ENCODE measurements at places on chromosomes 6 and 20.
A peak's percentile ranks its signal among the peaks of the same experiment; 100 is the strongest.

DNA sequence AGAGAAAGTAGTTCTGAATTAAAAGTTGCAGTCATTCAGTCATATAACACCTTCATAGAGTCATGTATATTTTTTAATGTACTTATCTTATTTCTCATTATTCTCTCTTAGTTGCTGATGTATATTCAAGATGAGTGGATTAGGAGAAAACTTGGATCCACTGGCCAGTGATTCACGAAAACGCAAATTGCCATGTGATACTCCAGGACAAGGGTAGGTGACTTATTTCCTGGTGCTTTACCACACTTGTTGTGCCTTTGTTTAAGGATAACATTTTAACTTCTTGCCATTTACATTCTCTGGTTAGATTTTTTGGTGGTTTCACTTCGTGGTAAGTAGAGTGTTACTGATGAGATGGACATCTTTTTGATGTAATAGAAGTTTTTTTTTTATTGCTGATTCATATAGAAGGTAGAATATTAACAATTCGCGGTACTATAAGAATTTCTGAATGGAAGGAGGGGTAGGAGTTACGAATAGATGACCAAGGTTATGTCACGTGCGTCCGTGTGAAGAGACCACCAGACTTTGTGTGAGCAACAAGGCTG, 120.5 kb downstream of the NCOA3 start:
- no peak for DNase-seq

DNA sequence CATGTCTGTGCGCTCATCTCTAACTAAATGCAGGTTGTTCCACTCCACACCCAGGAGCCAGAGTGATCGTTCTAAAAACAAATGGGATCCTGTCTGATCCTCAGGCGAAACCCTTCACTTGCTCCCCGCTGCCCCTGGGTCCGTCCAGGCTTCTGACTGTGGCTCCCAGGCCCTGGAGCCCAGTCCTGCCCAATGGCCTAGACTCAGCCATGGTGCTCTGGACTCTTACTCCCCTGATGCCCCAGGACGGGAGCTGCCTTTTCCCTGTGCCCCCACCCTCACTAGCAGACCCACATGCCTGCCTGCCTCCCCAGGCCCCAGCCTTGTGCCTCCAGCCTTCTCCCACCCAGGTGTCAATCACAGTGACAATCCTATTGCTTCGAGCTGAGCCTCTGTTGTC, 256.7 kb downstream of the BMP7 start:
- no peak for DNase-seq

GRCh38 chr20:63363981-63364561, 2.9 kb upstream of the CHRNA4 start:
- DNase-seq, result no peak

DNA sequence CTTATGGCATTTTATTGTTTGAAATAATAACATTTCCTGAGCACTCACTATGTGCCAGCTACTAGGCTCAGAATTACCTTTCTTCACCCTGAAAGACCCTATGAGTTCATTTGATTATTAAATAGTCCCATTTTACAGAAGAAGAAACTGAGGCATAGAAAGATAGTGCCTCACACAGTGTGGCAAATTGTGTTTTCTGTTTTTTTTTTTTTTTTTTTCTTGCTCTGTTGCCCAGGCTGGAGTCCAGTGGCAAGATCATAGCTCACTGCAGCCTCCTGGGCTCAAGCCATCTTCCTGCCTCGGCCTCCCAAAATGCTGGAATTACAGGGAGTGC, 59.7 kb upstream of the PTPN1 start:
- DNase-seq, result no peak

DNA sequence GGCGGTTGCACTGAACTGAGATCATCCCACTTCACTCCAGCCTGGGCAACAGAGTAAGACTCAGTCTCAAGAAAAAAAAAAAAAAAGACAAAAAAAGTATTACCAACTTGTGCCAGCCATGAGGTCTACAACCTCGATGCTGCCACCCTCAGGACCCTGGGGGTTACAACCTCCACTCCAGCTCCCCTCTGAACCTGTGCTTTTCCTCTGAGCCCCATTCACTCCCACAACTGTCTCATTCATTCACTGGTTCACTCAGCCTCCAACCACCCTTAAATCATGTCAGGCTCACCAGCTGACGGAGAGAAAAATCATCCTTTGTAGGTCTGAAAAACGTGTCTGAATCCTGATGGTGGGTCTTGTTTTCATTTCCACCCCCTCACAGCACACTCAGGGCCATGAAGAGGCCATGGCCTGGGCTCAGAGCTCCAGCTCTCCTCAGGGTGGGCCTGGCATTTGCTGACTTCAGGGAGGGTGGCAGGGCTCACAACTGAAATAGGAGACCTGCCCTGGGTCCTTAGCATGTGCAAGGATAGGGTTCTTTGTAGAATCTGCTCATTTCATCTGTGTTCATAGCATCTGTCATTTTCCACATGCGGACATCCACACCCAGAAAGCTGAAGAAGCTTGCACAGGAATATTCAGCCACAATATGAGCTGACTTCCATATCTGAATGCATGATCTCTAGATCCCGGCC, 1.9 kb upstream of the ULBP1 start:
- no peak for DNase-seq

DNA sequence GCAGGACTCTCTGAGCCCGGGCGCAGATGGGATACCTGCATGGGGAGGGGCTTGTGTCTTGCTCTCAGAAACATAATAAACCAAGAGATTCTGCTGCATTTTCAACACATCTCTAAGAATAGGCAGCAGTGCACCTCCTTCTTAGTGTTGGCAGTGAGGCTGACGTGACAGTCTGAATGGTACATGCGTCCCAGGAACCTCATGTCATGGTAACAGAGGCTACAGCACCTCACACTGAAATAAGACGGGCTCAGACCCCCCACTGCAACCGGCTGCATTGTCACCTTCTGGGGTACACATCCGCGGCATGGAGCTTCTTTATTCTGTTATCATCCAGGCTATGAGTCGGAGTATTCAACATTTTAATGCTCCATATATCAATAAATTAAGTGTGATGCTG, 397.3 kb upstream of the AGPAT4 start:
- no peak for DNase-seq

GRCh38 chr20:63495167-63495720, 3.6 kb downstream of the EEF1A2 start:
- DNase-seq, result no peak

DNA sequence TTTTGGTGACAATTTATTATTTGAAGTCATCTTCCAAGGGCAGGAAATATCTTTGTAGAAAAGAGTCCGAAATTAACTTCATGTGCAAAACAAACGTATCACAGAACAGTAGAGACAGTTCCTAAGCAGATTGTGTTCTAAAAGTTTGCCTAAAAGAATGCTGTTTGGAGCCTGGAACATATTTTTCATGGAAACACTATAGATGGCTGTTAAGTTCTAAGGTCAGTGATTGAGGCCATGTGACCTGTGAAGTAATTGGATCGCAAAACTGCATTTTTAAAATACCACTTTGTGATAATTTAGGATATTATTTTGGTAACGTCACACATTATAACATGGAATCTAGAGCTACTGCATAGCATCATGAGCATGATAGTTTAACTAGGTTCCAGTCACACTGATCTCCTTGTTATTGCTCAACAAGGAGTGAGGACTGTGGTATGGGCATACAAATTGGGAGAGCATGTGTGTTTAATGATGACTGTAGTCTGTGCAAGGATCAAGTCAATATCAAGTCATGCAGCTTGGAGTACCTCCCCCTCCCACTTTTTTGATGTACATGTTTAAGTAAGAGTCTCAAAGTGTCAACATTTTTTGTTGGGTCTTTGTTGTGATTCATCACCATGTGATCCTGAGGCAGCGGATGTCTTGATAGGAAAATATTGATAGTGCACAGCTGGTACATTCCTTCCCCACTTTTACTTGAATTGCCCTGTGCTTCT, 609.3 kb upstream of the CITED2 start:
- DNase-seq, result no peak

- no peak for DNase-seq
Measured at GRCh38 chr20:48971956-48972355, 50.4 kb downstream of the ARFGEF2 start.

GRCh38 chr6:27312950-27313271, 838 bp upstream of the POM121L2 start:
- DNase-seq, result no peak

GRCh38 chr6:28643017-28643740, 117.5 kb downstream of the GPX5 start:
- DNase-seq, result peak; percentile 53

DNA sequence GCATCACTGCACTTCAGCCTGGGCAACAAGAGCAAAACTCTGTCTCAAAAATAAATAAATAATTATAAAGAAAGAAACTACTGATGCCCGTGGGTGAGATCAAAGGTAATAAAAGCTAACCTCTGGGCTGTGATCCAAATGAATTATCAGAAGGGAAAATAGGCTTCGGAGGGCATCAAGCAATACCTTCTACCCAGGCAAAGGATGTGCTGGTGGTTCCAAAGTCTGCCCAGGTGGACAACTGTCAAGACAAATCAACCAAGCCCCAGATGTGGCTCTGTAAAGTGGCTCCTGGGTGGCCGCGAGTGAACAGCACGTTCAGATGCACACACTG, 95.6 kb downstream of the SCML4 start:
- no peak for DNase-seq

GRCh38 chr6:165660857-165661663, 2.0 kb downstream of the PDE10A start:
- no peak for DNase-seq

DNA sequence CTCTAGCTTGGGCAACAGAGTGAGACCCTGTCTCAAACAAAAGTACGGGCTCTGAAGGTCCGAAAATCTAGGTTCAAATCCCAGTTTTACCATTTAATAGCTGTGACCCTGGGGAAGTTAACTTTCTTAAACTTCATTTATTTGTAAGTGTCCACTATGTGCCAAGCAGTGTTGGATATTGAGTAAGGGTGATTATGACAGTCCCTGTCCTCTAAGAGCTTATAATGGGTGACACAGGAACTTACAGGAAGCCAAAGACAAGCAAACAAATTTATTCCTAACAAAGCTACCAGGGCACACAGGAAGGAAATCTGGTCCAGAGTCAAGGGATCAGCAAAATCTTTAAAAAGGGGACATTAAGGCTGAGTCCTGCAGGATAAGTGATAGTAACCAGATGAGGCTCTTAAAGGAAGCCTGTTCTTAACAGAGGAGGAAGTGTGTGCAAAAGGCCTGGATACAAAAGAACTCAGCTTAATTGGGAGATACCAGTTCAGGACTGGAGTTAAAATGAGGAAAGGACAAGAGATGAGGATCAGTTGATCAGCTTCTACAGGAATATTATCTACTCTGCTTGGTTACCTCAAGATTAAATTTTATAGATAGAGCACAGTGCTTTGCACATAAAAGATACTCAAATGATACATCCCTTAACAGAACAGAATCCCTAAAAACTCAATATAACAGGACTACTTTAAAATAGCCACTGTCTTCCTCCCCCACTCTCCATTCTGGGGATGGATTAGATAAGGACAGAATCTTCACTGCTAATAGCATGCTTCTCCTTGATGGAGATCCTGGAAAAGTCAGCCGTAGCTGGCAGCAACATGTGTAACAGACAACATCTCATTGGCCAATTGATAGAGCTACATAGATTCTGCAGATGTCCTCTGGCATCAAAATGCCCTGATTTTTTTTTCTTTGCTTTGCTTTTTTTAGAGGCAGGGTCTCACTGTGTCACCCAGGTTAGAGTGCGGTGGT, 6.1 kb downstream of the SNX3 start:
- no peak for DNase-seq

DNA sequence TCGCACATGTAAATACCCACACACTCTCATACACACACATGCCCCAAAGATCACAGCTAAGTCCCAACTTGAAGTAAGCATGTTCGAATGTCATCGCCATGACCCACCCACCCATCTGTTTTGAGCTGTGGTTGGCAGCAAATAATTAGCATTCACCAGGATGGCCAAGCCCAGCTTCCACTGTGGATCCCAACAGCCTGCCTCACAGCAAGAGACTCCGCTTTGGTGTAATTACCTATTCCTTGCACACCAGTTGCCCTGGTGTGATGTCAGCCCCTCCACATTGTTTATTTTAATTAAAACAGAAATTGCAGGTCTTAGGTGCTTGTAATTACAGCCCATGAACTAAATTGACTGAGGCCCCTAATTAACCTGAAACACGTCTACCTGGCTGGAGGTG, 81.1 kb downstream of the MAFB start:
- no peak for DNase-seq

DNA sequence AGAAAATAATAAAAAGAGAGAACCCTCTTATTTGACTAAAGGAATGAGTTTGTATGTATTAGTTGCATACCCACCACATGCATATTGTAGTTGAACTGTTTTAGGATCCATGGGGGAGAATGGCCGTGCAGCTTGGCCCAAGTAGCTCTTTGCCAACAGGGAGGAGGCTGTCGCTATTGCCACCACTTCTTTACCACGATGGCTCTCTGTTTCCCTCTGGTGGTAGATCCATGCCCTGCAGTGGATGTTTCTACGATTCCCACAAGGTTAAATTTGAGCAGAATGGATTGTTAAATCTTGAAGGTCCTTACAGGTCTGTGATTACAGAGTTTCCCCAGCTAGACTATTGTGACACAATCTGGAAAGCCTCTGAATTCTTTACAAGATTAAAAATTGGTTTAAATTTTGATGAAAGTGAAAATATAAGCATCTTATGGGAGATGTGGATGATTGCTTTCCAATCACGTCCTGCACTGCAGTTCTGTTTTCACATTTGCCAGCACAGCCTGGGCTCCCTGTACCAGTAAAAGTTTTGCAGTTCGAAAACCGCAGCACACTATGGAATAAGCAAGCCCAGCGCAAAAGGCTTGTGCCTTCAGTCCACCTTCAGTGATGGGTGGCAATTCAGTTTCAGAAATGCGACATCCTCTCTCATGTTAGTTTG, 34.4 kb upstream of the FNDC1 start:
- DNase-seq, result peak; percentile 47

- DNase-seq, result no peak
Measured at GRCh38 chr6:15285682-15286294, 39.9 kb downstream of the JARID2 start.

GRCh38 chr6:66735106-66735890, 1028.3 kb upstream of the EYS start:
- no peak for DNase-seq

DNA sequence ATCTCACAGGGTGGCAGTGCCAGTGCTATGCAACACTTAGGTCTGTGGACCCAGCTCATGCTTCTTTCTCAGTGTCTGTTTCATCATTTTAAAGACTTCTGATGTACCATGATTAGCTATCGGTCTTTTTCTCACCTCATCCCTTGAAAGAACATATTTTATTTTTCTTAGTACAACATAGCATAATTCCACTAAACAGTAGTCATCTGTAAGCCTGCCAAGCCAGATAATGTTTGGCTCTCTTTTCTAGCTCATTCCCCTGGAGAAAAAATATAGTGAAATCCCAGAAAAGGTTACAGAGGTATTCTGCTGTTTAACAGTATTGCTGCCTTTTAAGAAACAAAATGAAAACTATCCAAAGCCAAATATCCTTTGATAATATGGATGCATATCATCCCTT, 177.0 kb upstream of the MMS22L start:
- DNase-seq, result no peak

- no peak for DNase-seq
Measured at GRCh38 chr6:38353310-38354036, 286.3 kb downstream of the BTBD9 start.

- DNase-seq, result no peak
Measured at GRCh38 chr6:6750594-6751265, 162.2 kb downstream of the LY86 start.

- no peak for DNase-seq
Measured at GRCh38 chr6:32096394-32097258, 12.5 kb downstream of the TNXB start.
